ENCODE measurements at places on chromosomes 1 and 21. TPM values are rescaled to one million over a fixed set of nuclear protein-coding genes. Genes with fewer than 3 reads are reported as not detected.

SEMA6C gene
- total RNA-seq = 10.1 TPM

MAP3K7CL gene
- total RNA-seq = 6.9 TPM

OR2W3 gene
- 3.9 TPM for total RNA-seq

WNT9A gene
- total RNA-seq = 2.9 TPM

- DNase-seq = peak; percentile 49
These were observed 56.9 kb downstream of the KLHDC7A start for GRCh38 chr1:18537386-18538306.

DNA sequence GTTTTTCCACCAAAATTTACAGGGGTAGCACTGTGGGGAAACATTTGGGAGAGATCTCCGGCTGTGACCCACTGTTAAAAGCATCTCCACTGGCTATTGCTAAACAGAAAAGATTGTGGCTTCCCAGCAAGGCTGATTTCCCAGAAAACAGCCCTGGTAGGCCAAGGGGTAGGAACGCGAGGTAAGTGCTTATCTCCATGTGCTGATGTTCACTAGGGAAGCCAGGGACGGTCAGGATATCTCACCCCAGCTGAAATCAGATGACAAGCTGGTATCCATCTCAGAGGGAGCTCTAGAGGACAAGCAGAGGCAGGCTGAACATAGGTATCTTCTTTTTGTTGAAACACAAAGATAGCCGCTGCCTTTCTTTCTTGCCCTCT is 63.6 kb downstream of the MIS18A start:
- DNase-seq = peak; percentile 77

GRCh38 chr1:16181887-16182719 is 26.2 kb upstream of the EPHA2 start:
- peak; percentile 97 for DNase-seq

DNA sequence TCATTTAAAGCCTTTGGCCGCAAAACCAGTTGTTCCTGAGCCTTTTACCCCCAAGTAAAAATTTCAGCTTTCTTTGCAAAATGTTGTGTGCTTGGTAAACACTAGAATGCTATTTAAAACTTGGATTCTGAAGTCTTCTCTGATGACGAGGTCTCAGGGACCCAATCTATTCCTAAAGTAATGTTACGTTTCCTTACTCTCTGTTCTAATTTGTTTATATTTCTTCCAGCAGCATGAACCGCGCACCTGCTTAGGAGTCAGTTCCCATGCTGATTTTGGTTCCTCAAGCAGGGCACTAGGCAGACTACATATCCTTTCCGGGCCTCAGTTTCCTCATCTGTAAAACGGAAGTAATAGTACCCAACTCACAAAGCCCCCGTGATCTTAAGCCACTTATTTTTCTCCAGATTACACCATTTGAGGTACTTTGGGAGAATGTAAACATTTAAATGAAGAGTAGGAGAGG is 969 bp upstream of the ALDH4A1 start:
- DNase-seq = no peak

DNA sequence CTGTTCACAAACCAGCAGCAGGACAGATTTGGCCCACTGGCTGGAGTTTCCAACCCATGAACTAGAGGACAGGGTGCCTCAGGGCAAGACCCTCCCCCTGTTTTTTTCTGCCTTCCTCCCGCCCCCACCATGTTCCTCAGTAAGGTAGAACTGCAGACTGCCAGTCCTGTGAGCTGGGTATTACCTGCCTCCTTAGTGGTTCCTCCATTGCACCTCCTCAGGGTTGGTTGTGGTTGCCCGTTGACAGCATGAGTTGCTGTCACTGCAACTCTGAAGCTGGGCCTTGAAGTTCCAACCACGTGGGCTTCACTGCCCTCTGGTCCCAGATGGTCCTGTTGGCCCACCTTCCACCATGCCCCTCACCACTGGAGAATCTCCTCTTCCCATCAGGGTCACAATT is 28.8 kb downstream of the TENT5C start:
- DNase-seq = no peak

GRCh38 chr1:236568285-236568894 is 35.9 kb downstream of the HEATR1 start:
- DNase-seq = no peak

DNA sequence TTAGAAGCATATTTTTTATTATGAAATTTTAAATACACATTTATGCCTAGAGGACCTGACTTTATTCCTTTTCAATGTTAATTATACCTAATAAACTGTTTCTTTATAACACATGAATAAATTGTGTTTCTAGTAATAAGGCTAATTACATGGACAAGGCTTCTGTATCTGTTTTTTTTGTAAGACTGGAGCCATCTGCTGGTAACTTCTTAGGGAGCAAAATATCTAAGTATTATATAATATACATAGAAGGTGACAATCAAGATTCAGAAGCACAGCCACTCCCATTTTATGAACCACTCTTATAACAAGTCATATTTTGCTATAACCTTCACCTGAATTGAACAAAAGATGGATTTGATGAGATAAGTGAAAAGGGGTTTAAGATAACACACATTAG is 84.2 kb downstream of the LBR start:
- no peak for DNase-seq

- no peak for DNase-seq
These were observed 10.7 kb downstream of the CLCNKA start for GRCh38 chr1:16032388-16033102.
